ENCODE measurements at places on chromosomes 3 and 15. TPM values are rescaled to one million over a fixed set of nuclear protein-coding genes. Genes with fewer than 3 reads are reported as not detected.

CAMK2N2 gene
- 94.8 TPM for polyA plus RNA-seq

SEMA3F gene
- 15.3 TPM for polyA plus RNA-seq

PPIB gene
- polyA plus RNA-seq, result 332 TPM

FETUB gene
- not detected for polyA plus RNA-seq

NR2E3 gene
- not detected for polyA plus RNA-seq

CACNA2D2 gene
- 3.0 TPM for polyA plus RNA-seq

ANKRD34C gene
- 0.20 TPM for polyA plus RNA-seq

MAP1A gene
- 107 TPM for polyA plus RNA-seq

ALPK3 gene
- polyA plus RNA-seq, result 18.0 TPM

APBA2 gene
- polyA plus RNA-seq, result 86.7 TPM

SLC27A2 gene
- 5.2 TPM for polyA plus RNA-seq

SNX22 gene
- polyA plus RNA-seq, result 13.4 TPM

RFT1 gene
- 9.1 TPM for polyA plus RNA-seq

POU1F1 gene
- polyA plus RNA-seq, result not detected

TRH gene
- polyA plus RNA-seq, result 13.8 TPM

CTXN2 gene
- 0.90 TPM for polyA plus RNA-seq

KIF7 gene
- 1.7 TPM for polyA plus RNA-seq

ITIH1 gene
- polyA plus RNA-seq, result not detected

LRRC2 gene
- 0.27 TPM for polyA plus RNA-seq

DUOX1 gene
- 1.3 TPM for polyA plus RNA-seq

TP63 gene
- not detected for polyA plus RNA-seq

CCR9 gene
- polyA plus RNA-seq, result 0.25 TPM

All from brain (organoid and tissue), 16 donors.